CD4-positive, alpha-beta memory T cell (primary cell): ENCODE measurements at places on chromosomes 5 and 9. TPM values are rescaled to one million over a fixed set of nuclear protein-coding genes. Genes with fewer than 3 reads are reported as not detected.

- peak; percentile 9 for DNase-seq
Observed at GRCh38 chr5:156147261-156147943, 179.6 kb upstream of the SGCD start.

- DNase-seq: no peak
Observed at GRCh38 chr9:121325387-121325786, 44.7 kb downstream of the STOM start.

GRCh38 chr5:177393206-177393765 is 7.2 kb downstream of the PFN3 start:
- no peak for DNase-seq

GRCh38 chr9:133954862-133955529 is 37.1 kb downstream of the VAV2 start:
- peak; percentile 10 for DNase-seq

GRCh38 chr9:26061948-26062575 is 383.8 kb upstream of the TUSC1 start:
- no peak for DNase-seq

DNA sequence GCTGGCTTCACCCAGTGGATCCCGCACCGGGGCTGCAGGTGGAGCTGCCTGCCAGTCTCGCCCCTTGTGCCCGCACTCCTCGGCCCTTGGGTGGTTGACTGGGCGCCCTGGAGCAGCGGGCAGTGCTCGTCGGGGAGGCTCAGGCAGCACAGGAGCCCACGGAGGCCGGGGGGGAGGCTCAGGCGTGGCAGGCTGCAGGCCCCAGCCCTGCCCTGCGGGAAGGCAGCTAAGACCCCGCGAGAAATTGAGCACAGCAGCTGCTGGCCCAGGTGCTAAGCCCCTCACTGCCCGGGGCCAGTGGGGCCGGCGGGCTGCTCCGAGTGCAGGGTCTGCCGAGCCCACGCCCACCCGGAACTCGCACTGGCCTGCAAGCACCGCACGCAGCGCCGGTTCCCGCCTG is 3.7 kb upstream of the ADAMTS6 start:
- DNase-seq: no peak

- no peak for DNase-seq
Observed at GRCh38 chr9:37951671-37952449, 47.9 kb upstream of the SLC25A51 start.

- no peak for DNase-seq
Observed at GRCh38 chr9:127972236-127972871, 8.4 kb downstream of the EEIG1 start.

DNA sequence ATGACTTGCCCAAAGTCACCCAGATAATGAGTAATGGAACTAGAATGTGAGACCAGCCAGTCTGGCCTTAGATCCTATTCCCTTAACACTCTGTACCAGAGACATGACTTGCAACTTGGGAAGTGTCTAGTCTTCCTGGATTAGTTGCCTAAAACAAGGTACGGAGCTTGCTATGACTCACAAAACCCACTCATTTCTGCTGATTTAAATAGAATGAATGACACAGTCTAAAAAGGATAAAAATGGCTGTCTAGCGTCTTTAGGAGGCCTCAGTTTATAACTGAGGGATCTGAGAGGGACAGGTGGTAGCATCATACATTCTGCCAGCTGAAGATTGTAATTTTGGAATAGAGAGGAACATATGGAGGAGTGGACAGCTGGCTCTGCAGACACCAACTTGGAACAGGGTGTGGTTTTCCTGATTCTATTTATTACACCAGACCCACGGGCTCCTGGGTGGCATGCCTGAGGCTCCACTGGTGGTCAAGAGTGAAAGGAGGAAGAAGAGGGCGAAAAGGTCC is 62.7 kb downstream of the ABLIM3 start:
- DNase-seq: no peak

Gene ANKHD1
- 228 TPM for total RNA-seq

Gene PCDHB9
- total RNA-seq: 0.44 TPM

Gene FOXB2
- not detected for total RNA-seq

Gene GARIN3
- total RNA-seq: not detected

Gene BTNL8
- total RNA-seq: not detected
